ENCODE measurements at places on chromosomes 7 and 10. TPM values are rescaled to one million over a fixed set of nuclear protein-coding genes. Genes with fewer than 3 reads are reported as not detected.

Gene EFCAB10
- total RNA-seq, result not detected

Gene HACD1
- 24.2 TPM for total RNA-seq

Gene INHBA
- 0.53 TPM for total RNA-seq

Gene NAT16
- total RNA-seq, result not detected

Gene PODXL
- total RNA-seq, result 5.3 TPM

Gene CUTC
- 22.7 TPM for total RNA-seq

Gene SNCG
- 16.1 TPM for total RNA-seq

Gene TPST1
- total RNA-seq, result 50.2 TPM

Gene CHAT
- total RNA-seq, result not detected

Gene RHOBTB1
- total RNA-seq, result 10.3 TPM

Gene SLIT1
- not detected for total RNA-seq

Gene TMEM270
- not detected for total RNA-seq
